ENCODE measurements at places on chromosomes 13 and 19.

- DNase-seq = no peak
These were observed 160.4 kb upstream of the PCDH9 start for GRCh38 chr13:67390462-67391086.

- peak; percentile 60 for DNase-seq
These were observed 10.8 kb downstream of the F2RL3 start for GRCh38 chr19:16899566-16900075.

- peak; percentile 78 for DNase-seq
These were observed 36.4 kb upstream of the IGSF23 start for GRCh38 chr19:44576843-44577565.

GRCh38 chr19:11787536-11787935 is 10.8 kb upstream of the ZNF491 start:
- DNase-seq = no peak

- DNase-seq = no peak
These were observed 1796.5 kb upstream of the MIR17HG start for GRCh38 chr13:89550938-89551337.

- DNase-seq = no peak
These were observed 21.9 kb downstream of the IPO5 start for GRCh38 chr13:97975280-97975847.

- DNase-seq = peak; percentile 67
These were observed 102.6 kb downstream of the DOCK9 start for GRCh38 chr13:98875146-98875729.

DNA sequence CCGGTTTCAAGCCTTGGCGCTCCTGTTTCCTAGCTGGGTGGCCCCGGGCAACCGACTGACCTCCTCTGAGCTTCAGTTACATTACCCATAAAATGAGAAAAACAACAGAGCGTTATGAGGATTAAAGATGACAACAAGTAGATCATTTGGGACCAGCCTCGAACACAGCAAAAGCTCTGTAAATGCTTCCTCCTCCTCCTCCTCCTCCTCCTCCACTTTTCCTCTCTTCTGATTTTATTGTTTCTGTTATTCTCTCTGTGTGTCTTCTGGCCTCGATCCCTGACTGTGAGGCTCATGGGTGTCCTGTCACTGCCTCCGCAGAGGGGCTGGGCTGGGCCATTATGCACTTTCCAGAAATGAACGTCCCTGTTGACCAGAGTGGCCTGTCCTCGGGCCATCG is 176.2 kb downstream of the URI1 start:
- no peak for DNase-seq

DNA sequence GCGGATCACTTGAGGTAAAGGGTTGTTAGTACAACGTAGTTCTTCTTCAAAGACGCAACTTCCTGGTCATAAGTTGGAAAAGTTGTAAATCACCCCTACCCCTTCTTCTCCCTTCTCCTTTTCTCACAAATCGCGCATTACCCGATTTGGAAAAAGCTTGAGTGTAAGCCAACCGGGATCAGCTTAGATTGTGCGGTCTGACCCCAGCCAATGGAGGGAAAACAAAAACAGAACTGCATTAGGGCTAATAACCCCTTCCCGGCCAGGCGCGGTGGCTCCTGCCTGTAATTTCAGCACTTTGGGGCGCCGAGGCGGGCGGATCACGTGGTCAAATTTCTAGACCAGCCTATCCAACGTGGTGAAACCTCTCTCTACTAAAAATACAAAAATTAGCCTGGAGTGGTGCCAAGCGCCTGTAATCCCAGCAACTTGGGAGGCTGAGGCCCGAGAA is 806 bp downstream of the ZNF90 start:
- no peak for DNase-seq

DNA sequence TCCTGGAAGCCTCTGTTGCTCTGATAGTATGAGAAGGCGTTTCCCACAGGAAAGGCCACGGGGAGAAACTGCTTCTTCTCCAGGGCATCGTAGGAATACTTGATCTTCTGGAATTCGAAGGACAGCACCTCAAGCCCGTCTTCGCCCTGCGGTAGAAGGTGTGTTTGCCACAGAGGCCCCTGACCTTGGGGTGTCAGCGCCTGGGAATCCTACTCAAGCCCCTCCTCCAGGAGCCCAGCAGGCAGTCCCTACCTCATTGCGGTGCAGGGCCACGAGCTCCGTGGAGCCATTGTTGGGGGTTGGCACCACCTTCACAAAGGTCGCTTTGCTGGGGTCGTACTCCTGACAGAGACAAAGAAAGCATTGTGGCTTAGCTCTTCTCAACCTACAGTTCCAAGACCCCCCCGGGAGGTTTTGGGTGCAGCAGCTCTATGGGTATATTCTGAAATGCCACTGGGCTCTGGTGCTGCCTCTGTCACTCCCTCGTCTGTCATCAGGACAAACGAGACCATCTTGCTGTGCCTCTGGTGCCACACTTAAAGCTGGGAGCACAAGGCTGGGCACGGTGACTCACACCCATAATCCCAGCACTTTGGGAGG is 3.7 kb downstream of the ATP13A1 start:
- no peak for DNase-seq

DNA sequence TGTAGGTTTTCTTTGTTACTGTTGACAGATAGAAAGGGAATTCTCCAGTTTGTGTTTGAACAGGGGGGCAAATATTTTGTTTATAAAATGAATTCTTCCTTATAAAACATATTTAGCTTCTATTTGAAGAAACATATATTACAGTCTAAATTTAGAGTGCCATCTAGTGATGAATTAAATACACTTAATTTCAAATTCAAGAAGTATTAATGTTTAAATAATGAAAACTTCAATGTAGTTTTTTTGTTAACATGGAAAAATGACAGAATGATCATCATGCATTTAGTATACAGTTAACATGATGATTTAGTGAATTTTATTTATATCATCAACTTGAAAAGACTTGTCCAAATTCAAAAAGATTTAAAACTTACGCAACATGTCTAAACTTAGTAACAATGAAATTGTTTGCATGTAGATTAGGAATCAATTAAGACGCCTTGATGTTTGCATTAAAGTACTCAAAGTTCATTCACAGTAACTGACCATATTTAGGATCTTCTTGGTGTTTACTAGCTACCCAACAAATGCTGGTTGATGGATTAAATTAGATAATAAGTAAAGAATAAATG is 765.9 kb upstream of the SLITRK1 start:
- DNase-seq = no peak

- no peak for DNase-seq
These were observed 1.8 kb downstream of the FIZ1 start for GRCh38 chr19:55597501-55597921.

GRCh38 chr19:16449330-16449961 is 22.3 kb downstream of the EPS15L1 start:
- DNase-seq = no peak

Measured in HAP-1 (cell line).